ENCODE measurements at places on chromosomes 11 and 22.

GRCh38 chr11:70204466-70204799 lies 1.3 kb downstream of the FADD start:
- no peak for DNase-seq

GRCh38 chr11:57116654-57117053 lies 65.1 kb upstream of the LRRC55 start:
- no peak for DNase-seq

DNA sequence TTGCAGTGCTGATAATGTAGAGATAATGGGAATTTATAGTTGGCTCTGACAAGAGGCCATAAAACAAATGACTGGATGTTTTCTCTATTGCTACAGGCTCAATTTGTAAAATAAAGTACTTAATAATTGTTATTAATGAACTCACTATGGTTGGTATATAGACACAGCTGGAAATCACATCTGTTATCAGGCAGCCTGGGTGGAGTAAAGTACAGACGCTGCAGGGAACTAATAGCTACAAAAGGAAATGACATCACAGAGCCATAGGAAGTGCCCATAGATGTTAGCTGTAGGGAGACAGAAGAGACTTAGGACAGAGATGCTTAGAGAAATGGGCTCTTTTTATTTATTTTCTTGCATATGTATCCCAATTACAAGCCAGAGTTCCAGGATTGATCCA lies 81.0 kb upstream of the SNX19 start:
- no peak for DNase-seq

- no peak for DNase-seq
Observed at GRCh38 chr11:57251491-57252104, 14.5 kb upstream of the APLNR start.

GRCh38 chr11:124898711-124899110 lies 1.0 kb upstream of the ROBO4 start:
- DNase-seq, result no peak

GRCh38 chr11:46557684-46558151 lies 36.1 kb downstream of the AMBRA1 start:
- DNase-seq, result no peak

DNA sequence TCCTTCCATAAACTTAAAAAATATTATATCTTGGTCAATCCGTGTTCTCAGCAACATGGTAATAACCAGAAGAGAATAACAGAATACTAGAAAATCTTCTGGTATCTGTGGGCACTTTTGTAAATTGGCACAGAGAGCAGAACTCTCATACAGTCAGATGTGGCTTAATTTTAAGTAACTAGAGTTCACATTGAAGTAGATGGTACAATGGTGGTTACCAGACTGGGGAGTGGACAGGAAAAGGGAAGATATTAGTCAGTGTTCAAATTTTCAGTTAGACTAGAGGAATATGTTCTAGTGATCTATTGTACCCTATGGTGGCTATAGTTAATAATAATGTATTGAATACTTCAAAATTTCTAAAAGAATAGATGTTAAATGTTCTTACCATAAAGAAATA lies 6.9 kb downstream of the OR52H1 start:
- no peak for DNase-seq

DNA sequence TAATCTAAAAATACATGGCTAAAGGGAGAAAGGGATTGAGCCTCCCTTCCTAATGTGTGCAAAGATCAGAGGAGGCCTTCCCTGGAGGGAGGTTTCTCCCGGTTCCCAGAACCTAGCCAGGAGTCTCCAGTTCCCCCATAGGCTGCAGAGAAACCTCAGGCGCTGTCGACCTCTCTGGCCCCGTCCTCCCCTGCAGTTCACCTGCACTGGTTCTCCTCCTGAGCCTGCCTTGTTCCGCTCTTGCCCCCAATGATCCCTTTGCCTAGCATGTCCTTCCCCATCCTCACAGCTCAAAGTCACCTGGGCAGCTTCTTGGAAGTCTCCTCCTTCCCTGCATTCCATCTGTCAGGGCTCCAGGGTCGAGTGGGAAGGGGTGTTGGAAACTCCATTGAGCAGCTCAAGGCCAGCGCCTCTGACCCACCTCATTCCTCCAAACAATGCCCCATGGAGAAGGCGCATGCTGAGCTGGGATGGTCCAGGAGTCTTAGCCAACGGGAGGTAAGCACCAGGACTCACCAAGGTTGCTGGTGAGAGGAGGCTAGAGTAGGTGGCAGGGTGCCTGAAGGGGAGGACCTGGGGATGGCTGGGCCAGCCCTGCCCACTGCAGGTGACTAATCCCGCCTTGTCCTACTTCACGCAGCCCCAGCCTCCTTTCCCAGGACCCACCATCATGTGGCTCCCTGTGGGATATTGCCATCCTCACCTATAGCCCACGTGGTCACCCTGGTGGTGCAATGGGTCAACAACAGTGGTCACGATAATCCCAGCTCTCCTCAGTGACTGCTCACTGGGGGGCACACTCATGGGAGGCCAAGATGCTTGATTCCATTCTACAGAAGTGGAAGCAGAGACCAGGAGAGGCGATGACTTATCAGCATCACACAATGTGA lies 15.4 kb downstream of the RSPH14 start:
- DNase-seq, result no peak

DNA sequence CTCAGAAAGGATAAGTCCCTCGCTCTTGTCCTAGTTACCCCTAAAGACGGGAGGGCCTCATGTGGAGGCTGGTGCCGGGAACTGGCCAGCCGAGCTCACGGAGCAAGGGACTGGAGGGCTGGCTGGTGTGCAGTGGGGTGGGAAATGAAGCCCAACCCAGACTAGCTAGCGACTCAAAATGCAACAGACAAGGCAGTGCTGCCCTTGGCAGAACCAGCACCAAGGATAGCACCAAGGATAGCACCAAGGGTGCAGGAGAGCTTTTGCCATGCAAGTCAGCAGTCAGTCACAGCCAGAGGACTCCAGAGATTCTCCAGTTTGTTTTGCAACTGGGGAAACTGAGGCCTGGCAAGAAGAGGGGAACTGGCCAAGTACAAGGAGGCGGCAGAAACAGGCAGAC lies 6.5 kb upstream of the BATF2 start:
- no peak for DNase-seq

DNA sequence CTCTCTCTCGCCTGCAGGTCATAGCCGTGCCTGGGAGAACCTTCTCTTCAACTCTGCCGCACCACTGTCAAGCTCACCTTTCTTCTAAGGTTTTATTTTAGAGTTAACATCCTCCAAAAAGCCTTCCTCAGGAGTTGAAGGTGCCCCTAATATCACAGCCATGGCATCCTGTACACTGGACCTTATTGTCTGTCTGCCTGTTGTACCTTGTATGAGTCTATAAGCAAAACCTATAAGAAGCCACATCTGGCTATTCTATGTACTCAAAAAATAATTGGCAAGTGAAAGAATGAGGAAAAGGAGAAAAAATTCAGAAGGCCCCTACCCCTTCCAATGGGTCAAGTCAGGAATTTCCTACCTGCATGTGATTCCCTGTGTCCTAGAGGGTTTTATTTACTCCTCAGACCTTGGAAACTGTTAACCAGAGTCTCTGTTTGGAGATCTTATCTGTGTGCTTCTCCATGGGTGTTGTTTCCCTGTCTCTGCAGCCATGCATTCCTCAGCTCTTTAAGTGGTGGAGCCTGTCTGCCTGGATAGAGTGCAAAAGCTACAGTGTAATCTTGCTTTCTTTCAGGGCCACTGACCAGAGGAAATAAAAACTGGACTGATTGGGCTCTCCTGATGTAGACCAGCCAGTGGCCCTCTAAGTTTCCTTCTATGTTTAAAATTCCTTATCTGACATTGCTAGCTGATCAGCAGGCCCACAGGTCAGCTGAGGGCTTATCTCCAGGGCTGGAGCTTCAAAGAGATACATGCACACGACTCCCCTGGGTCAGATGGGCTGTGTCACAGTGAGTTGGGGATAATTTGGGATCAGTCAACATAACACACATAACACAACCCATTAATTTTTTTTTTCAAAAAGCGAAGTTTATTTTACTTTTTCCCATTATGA lies 37.6 kb upstream of the TMEM135 start:
- DNase-seq, result peak; percentile 27

- DNase-seq, result no peak
Observed at GRCh38 chr22:45452565-45453379, 39.3 kb downstream of the RIBC2 start.

GRCh38 chr22:34236527-34236926 lies 316.3 kb upstream of the LARGE1 start:
- DNase-seq, result no peak

GRCh38 chr11:35812828-35813227 lies 131.0 kb upstream of the LDLRAD3 start:
- DNase-seq, result peak; percentile 69

DNA sequence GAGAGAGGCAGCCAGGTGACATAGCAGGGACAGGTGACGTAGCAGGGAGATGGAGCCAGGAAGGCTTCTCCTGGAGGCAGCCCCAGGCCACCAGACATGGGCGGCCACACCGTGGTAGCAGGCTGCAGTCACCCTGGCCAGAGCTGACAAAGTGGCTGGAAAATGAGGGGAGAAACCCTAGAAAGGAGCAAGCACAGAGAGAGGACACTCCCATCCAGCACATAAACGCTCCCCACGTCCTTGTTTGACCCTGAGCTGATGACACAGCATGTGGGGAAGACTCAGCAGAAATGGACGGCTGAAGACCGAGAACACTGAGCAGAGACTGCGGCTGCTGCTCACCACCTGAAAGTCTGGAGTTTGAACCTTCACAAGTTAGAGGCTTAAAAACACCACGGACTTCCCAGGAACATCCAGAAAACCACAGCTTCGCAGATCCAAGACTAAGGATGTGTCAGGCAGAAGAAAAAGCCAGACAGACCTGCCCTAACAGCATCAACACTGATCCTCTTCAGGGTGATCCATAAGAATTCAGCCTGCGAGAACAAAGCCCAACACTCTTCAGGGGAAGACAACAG lies 28.7 kb downstream of the DRD4 start:
- DNase-seq, result no peak

DNA sequence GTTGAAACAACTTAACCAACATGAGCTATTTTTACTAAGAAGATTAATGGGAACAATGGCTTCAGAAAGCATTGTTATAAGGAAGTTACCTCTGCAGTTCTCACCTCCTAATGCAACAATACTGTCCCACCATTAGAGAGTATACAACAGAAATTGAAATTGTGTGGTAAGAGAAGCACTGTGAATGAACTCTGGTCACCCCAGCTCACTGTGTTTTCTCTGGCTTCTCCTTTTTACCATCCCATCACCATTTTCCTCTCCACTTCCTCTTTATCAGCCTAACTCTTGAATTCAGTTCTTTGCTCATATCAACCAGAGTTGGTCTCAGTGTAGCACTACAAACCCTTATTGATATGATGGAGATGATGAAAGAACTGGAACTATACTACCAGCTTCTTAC lies 138.0 kb upstream of the POU2AF2 start:
- no peak for DNase-seq

DNA sequence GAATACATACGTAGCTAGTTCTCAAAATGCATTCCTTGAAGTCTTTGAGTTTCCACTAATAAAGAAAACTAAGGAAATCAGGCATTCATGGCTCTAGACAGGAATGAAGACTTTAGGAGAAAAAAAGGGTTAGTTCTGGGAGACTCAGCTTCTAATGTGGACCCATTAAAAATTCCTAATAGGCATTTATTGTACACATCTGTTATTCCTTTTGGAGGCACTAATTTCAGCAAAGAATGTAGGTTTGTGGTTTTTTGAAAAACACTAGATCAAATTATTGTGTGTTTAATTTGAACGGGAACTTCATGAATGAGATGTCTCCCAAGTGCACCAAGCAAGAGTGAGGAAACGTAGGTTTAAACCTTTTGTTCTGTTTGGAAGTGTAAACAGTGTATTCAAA lies 42.7 kb downstream of the PARVA start:
- DNase-seq, result no peak

GRCh38 chr11:91129596-91129995 lies 906.7 kb upstream of the CHORDC1 start:
- DNase-seq, result no peak

- no peak for DNase-seq
Observed at GRCh38 chr11:113979431-113979830, 4.5 kb downstream of the HTR3A start.

DNA sequence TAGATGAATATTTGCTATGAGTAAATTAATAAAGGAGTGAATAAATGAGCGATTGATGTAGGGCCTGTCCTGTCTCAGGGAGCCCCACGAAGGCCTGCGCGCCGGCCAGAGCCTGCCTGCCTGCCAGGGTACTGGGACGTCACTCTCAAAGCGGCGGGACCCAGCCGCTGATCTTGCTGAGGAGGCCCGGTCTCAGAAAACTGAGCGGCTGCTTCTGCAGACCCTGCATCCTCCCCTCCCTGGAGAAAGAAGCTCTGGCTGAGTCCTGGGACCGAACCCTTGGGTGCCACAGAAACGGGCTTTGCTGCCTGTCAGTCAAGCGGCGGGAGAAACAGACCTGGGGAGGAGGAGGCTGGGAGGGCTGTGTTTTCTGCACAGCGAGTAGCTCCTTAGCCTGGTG lies 91.6 kb upstream of the B3GAT1 start:
- no peak for DNase-seq

DNA sequence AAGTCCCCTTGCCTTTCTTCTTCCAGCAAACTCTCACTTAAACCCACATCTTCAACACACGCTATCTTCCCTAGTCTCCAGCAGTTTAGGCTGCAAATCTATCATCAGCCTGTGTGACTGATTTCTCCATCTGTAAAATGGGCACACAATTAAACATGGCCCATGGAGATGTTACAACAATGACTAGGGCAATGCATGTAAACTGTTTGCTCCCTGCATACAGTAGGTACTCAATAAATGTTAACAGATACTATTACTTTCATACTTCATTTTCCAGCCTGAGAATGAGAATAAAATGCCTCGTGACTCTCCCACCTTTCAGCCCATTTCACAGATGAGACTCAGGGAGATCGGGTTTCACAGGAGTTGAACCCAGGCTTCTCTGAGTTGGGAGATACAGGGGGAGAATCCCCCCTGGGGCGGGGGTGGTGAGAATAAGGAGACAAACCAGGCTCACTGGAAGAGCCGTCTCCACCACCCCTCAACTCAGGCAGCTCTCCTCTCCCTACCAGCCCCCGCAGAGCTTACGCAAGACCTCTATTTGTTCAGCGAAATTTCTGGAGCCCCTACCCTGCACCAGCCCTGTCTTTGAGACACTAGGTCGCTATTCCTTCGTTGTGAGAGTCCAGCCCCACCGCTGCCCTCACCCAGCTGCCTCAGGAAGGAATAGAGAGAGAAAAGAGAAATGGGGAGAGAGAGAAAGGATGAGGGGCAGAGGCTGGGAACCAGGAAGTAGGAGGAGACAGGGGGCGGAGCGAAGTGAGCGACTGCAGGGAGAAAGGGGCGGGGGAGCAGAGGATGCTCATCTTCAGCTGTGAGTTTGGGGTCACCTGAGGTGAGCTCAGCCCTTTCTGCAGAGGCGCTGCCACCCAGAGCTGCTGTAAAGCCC lies 42.1 kb upstream of the KLHL35 start:
- no peak for DNase-seq
